Activated CD8-positive, alpha-beta memory T cell treated with anti-CD3 and anti-CD28 coated beads for 4 hours (primary cell): ENCODE measurements at places on chromosomes 7 and 10.

DNA sequence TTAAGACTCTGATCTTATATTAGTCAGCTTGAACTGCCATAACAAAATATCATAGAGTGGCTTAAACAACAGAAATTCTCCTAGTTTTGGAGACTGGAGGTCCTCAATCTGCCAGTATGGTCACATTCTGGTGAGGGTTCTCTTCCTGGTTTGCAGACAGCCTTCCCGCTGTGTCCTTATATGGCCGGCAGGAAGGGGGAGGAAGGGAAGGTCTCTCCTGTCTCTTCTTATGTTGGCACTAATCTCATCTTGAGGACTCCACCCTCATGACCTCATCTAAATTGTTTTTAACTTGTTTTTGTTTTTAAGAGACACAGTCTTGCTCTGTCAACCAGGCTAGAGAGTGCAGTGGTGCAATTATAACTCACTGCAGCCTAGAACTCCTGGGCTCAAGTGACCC is 53.1 kb downstream of the VPS41 start:
- DNase-seq: no peak

DNA sequence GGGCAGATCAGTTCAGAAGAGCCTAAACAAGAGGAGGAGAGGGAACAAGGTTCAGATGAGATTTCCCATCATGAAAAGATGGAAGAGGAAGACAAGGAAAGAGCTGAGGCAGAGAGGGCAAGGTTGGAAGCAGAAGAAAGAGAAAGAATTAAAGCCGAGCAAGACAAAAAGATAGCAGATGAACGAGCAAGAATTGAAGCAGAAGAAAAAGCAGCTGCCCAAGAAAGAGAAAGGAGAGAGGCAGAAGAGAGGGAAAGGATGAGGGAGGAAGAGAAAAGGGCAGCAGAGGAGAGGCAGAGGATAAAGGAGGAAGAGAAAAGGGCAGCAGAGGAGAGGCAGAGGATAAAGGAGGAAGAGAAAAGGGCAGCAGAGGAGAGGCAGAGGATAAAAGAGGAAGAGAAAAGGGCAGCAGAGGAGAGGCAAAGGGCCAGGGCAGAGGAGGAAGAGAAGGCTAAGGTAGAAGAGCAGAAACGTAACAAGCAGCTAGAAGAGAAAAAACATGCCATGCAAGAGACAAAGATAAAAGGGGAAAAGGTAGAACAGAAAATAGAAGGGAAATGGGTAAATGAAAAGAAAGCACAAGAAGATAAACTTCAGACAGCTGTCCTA is 52.7 kb upstream of the AGBL3 start:
- no peak for DNase-seq

GRCh38 chr10:77949167-77949566 is 22.6 kb upstream of the DLG5 start:
- DNase-seq: no peak

DNA sequence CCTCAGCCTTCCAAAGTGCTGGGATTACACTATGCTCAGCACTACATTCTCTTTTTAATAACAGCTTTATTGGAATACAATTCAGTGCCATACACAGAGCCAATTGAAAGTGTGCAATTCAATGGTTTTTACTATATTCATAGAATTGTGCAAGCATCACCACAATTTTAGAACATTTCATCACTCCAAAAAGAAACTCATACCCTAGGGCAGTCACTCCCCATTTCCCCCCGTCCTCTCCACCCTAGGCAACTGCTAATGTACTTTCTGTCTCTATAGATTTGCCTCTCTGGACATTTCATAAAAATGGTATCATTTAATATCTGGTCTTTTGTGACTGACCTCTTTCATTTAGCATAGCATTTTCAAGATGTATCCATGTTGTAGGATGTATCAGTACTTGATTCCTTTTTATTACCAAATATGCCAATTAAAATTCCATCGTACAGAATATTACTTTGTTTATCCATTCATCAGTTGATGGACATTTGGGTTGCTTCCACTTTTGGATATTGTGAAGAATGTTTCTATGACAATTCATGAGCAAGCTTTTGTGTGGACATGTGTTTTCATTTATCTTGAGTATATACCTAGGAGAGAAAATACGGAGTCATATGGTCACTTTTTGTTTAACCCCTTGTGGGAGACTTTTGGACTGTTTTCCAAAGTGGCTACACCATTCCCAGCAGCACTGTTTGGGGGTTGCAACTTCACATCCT is 6.3 kb upstream of the XPNPEP1 start:
- no peak for DNase-seq

DNA sequence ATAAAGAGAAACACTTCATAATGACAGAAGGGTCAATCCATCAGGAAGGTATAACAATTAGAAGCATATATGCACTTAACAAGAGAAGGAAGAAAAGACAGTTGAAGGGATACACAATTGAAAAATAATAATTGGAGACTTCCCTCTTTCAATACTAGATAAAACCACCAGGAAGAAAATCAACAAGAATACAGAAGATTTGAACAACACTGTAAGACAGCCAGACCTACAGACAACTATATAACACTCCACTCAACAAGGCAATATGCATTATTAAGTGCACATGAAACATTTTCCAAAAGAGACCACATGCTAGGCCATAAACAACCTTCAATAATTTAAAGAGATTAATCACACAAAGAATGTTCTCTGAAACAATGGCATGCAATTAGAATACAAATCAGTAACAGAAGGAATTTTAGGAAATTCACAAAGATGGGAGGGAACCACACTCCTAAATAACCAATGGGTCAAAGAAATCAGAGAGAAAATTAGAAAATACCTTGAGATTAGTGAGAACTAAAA is 35.1 kb downstream of the ZNF438 start:
- DNase-seq: no peak

DNA sequence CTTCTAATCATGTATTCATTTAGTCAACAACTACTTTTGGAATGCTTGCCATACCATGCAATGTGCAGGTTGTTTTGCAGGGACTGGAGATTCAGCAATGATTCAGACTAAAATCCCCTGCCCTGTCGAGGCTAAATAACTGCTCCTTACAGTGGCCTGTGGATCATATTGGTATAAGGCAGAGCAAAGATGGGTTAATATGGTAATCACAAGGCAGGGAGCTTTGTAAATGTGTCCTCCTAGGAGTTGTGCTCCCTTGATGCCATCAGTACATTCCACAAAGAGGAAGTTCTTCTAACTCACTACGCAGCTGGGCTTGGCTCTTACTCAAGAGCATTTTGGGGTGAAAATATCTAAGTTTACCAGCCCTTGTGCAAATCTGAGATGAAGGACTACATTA is 614 bp upstream of the IFIT2 start:
- no peak for DNase-seq

- no peak for DNase-seq
Measured at GRCh38 chr7:135753616-135754413, 5.2 kb upstream of the FAM180A start.

- DNase-seq: no peak
Measured at GRCh38 chr7:73726083-73726466, 6.6 kb upstream of the STX1A start.

DNA sequence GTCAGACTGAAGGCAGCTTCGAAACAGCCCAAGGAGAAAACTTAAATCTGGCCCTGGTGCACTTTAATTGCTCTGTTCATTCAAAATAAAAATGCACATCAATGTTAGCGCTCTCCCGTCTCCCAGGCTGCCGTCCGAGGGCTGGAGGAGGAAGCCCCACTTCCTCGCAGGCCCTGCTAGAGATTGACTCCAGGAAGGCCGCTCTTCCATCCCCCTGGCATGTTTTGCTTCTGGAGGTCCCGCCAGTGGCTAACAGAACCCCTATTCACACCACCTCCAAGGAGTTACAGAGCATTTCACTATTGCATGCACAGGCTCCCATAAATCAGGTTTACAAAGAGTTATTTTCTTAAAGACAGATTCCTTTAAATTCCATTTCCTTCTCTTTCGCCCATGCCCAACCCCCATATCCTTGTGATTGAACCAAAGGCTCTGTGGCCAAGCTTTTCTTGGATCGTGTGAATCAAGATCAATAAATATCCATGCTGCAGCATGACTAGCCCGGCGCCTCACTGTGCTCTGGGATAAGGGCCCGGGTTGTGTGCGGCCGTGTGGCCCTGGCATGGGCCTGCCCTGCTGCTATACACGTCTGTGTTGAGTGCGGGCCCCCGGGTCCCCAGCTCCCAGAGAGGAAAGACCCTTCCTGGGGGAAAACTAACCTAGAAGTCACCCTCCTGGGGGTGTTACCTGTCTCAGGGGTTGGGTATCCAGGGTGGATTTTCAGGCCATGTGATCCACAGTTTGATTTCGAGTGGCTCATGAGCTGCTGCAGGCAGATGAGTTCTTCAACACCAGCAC is 118.7 kb upstream of the GDF10 start:
- no peak for DNase-seq

DNA sequence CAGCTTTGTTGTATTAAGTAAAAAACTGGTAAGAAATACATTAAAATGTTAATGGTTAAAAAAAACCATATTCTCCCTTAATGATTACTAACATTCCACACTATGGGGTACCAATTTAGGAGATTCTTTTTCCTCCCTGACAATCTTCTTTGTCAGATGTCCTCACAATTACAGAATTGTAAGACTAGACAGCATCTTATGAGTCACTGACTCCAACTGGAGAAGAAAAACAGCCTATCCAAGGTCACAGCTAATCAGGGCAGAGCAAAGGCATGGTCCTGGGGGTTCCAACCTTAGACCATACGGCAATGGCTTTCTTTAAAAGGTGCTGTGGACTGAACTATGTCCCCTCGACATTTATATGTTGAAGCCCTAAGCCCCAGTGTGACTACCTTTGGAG is 127.6 kb downstream of the DLG5 start:
- DNase-seq: no peak

GRCh38 chr7:92872701-92873100 is 36.3 kb upstream of the CDK6 start:
- no peak for DNase-seq

DNA sequence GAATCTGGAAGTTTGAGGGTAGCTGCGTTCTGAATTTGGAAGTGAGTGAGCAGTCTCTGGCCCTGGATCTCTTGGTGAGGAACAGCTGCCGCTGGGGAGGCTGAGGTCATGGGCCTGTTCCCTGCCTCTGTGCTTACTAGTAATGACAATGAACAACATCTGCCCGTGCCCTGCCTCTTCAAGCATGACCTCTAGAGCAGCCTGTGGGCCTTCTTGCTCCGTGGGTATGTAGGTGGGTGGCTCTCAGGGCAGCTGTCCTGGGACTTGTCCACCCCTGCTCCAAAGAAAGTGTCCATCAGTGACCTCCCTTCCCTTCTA is 186.2 kb downstream of the CXCL12 start:
- DNase-seq: no peak

DNA sequence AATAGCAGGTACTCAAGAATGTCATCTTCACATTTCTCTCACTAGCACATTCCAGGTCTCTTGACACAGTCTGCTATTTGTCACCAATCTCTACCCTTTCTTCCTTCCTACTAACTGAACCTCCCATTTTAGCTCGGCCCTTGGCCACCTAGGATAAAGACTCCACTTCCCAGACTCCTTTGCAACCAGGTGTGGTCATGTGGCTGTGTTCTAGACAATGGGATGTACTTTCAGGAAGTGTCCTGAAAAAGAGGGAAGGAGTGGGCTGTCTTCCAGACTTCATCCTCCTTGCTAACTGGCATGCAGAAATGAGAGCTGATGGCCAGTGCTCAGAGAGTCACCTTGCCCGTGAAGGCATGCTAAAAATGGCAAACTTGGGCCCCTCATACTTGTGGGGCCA is 139.2 kb downstream of the AMPH start:
- no peak for DNase-seq

DNA sequence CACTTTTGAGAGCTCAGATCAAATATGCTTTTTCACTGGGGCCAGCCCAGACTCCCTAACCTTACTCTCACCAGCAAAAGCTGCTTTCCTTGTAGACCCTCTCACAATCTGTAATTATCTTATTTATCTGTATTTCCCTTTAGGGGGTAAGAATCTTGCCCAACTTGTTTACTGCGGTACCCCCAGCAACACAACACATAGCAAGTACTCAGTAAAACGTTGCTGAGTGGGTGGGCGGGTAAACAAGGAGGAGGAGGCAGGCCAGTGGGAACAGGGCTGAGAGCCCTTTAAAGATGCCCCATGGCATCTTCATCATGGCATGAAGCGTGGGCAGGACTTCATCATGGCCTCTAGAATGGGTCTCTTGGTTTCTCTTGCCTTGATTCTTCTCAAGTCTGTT is 64.2 kb downstream of the SORBS1 start:
- DNase-seq: no peak
